ENCODE measurements at places on chromosomes 7 and 10.
A peak's percentile ranks its signal among the peaks of the same experiment; 100 is the strongest.

DNA sequence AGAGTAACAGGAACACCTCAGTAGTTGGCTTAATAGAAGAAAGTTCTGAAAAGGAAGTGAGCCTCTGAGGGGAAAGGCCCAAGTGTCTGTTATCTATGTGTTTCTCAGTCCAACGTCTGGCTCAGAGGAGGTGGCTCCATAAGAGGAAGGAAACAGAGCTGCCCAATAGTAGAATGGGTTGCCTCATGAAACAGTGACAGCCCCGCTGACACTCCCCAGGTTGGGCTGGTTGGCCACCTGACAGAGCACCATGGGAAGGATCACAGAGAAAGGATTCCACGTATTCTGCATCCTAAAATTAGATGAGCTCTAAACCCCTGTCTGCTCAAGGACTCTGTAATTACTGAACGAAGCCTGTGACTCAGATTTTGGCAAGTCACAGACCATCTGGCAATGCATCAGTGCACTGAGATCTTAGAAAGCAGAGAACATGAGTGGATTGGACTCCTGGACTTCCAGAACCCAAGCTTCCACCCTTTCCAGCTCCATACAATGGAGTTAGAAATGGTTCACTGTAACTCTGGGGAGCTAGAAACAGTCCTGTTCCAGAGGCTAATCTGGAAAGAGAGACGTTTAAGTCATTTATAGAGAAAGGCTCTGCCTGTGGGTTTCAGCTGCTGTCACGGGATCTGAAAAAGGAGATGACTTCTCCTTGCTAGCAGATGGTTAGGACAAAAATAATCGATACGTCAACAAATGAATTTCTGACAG, 2.9 kb downstream of the PKD2L1 start:
- DNase-seq = no peak

GRCh38 chr7:18700147-18700546, 204.6 kb downstream of the HDAC9 start:
- no peak for DNase-seq

- DNase-seq = peak; percentile 82
Measured at GRCh38 chr7:114988755-114989375, 67.0 kb downstream of the MDFIC start.

GRCh38 chr10:26486990-26487850, 49.1 kb downstream of the APBB1IP start:
- DNase-seq = peak; percentile 55

Measured in lower leg skin (tissue), 4 donors.